ENCODE measurements at places on chromosomes 4 and X.
A peak's percentile ranks its signal among the peaks of the same experiment; 100 is the strongest.

DNA sequence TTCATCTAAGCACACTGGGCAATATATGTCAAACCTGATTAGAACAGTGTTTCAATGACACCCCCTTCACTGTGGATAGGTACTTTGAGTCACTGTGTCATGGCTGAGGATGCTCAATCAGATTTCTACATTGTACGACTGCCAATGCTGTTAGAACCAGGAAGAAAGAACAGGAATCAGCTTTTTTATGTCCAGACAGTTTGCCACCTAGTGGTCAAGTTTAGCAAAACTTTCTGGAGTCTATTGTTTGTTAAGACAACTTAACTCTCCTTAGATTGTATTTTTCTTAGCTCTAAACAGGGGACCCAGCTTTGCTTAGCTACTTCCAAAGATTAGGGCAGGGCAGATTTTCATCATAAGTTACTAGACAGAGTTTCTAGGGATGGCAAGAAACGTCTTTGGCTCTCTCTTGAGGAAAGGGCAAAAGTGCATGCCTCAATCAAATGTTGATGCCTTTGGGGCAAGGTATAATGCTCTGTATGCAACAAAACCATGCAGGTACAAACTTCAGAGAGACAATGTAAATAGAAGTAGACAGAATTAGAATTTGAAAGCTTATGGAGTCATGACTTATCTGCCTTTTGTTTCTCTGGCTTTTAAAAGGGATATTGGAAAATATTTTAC lies 40.5 kb upstream of the BMP3 start:
- DNase-seq: peak; percentile 44

DNA sequence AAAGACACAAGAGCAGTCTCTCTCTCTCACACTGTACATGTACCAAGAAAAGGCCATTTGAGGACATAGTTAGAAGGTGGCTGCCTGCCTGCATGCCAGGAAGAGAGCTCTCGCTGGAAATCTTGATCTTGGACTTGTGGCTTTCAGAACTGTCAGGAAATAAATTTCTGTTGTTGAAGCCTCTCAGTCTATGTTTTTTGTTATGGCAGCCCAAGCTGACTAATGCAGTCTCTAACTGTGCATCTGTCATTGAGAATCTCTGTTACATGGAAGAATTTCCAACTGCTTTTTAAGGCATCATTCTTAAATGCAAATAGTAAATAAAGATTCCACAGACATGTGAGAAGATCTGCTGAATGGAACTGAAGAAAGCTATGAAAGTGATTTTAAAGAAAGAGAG lies 198.3 kb downstream of the PCDH10 start:
- no peak for DNase-seq

GRCh38 chr4:5588046-5588445 lies 120.3 kb downstream of the EVC2 start:
- no peak for DNase-seq

DNA sequence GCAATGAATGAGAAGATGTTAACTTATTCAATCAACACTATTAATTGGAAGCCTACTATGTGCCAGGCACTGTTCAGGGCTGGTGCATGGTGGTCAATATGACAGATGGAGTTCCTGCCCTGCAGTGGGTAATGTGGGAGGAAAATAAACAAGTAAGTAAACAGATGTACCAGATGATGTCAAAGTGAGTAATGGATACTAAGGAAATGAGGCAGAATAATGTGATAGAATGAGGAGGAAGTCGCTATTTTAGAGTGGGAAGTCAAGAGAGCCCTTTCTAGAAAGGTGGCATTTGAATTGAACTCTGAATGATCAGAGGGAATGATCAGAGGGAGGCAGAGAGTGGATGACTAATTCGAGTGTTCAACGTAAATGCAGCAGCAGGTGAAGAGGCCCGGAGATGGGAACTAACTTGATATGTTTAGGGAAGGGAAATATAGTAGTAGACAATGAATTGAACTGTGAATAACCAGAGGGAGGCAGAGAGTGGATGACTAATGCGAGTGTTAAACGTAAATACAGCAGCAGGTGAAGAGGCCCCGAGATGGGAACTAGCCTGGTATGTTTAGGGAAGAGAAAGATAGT lies 48.3 kb downstream of the HMGB3 start:
- no peak for DNase-seq

GRCh38 chrX:95290455-95290854 lies 1394.2 kb upstream of the DIAPH2 start:
- DNase-seq: no peak

GRCh38 chr4:127291316-127291715 lies 341.4 kb upstream of the INTU start:
- no peak for DNase-seq

DNA sequence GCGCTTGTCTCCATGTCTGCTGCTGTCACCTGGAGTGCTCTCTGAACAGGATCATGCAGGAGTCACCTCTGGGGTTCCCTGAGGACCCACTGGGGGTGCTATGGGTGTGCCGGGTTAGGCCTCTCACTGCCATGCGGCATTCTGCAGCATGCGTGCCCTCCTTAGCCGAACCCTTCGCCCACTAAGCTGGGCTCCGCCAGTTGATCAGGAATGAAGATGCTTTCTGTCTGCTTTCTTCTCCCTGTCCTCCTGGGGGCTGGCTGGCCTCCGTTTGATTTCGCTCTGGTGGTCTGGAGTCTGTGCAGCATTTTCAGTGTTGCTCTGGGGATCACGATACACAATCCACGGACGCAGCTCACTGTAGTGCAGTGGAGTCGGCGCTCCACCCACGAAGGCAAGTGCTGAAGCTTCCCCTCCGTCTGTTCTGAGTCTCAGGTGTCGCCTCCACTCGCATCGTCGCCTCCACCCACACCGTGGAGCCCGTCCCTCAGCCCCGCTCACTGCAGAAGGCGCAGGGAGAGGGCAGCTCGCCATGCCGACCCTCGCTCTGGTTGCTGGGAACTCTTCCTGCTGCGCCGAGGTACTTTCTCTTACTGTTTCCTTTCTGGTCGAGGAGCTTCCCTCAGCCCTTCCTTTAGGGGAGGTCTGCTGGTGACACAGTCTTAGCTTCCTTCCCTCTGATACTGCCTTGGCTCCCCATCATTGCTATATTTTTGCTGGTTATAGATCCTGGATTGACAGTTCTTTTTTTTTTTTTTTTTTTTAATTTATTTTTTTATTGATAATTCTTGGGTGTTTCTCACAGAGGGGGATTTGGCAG lies 29.2 kb downstream of the LETM1 start:
- no peak for DNase-seq

- no peak for DNase-seq
These were observed 287.7 kb upstream of the EMCN start for GRCh38 chr4:100805538-100805937.

DNA sequence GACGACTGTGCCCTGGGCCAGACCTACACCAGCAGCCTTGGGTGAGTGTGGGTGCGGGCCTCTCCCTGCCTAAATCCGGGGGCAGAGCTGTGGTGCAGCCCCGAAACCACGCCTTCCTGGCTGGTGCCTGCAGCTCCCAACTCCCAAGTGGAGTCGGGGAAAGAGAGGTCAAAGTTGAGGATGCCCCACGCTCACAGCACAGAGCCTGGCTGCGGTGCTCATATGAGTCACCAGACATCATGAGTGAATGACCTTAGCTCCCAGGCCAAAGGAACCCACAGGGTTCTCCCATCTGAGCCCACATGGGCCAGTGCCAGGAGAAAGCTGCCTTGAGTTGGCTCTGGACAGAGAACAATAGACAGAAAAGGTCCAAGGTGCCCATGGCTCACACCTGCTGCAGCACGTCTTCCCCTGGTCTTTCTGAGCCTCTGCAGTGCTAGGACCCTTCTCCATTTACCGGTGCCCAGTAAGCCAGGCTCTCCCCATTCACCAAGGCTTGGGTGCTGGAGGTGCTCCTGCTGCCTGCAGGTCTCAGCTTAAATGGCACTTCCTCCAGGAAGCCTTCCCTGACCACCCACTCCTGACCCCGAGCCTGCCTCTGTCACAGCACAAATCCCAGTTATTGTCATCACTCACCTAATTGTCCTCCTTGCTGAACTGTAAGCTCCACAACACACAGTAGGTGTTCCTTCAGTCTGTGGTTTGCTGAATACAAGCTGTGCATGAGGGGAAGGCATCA lies 224.2 kb downstream of the AFAP1 start:
- no peak for DNase-seq

GRCh38 chr4:26692014-26692726 lies 108.3 kb downstream of the TBC1D19 start:
- no peak for DNase-seq

GRCh38 chr4:44447563-44448504 lies 775 bp downstream of the KCTD8 start:
- DNase-seq: no peak

DNA sequence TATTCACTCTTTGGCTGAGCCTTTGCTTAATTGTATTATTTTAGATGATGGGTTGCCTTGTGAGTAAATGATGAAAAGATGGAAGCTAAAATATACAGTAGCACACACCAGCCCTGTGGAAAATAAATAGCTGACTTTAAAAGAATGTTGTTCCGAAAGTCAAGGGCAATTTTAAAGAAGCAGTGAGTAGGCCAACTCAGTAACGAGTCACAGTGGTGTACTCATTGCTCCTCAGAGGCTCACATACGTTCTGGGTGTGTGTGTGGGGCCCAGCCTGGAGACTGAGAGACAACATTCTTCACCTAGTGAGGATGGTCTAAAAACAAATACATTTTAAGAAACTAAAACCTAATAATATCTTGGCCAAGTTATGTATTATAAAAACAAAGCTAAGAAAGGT lies 640.3 kb downstream of the TRIML1 start:
- DNase-seq: no peak

- DNase-seq: no peak
These were observed 29.0 kb downstream of the LRPAP1 start for GRCh38 chr4:3502941-3503936.

DNA sequence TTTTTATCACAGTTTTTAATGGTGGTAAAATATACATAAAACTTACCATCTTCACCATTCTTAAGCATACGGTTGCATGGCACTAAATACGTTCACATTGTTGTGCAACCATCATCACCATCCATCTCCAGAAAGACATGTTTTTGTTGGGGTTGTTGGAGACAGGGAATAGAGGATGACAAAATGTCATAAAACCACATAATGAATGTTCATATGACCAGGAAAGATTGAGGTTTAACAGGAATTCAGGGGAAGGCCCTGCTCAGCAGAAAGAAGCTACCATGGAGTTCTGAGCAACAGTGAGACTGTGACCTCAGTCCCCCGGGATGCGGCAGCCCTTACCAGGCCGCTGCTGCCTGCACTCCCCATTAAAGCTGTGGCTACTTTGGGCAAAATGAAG lies 63.9 kb upstream of the TRIM2 start:
- no peak for DNase-seq

- DNase-seq: no peak
These were observed 85.7 kb downstream of the TSPAN5 start for GRCh38 chr4:98572697-98573096.

GRCh38 chr4:150781191-150781590 lies 199.2 kb downstream of the MAB21L2 start:
- no peak for DNase-seq

GRCh38 chr4:17665346-17665745 lies 50.9 kb downstream of the MED28 start:
- DNase-seq: peak; percentile 28

DNA sequence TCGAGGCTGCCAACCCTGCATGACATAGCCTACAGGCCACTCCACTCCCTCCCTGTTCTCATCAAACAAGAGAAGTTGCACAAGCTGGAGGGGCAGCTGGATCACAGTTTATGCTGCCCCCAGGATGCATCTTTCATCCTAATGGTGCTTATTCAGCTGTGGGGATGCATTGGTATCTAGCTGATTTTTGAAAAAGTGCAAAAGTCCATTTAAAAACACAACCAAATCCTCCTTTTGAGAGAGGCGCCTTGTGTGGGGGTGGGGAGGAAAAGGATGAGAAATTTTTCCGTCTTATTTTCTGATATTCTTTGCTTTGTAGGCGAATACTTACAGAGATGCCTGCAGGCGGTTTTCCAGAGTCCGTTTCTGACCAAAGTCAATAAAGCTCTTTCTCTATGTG lies 276.4 kb upstream of the BOD1L1 start:
- no peak for DNase-seq

DNA sequence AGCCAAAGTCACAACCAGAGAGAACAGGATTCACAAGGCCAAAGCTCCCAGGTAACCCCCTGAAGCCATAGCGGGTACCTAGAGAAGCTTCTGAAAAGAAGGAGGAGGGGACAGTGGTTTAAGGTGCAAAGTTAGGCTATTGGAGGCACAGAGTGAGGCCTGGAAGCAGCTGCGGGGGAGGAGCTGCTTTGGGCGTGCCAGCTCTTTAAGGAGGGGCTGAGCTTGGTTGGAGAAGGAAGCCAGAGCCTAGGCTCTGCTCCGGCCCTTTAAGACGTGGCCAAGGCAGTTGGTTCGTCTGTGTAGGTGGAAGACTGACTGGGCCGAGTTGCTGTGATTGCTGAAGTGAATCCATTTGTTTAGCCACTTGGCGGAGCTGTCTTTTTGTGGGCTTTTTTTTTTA lies 1.5 kb downstream of the KLF8 start:
- DNase-seq: no peak

DNA sequence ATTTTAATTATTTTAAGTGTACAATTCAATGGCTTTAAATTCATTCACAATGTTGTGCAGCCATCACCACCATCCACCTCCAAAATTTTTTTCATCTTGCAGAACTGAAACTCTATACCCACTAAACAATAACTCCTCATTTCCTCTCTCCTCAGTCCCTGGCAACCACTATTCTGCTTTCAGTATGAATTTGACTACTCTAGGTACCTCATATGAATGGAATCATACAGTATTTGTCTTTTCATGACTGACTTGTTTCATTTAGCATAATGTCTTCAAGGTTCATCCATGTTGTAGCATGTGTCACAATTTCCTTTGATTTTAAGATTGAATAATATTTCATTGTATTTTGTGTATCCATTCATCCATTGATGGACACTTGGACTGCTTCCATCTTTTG lies 46.9 kb downstream of the KIF4A start:
- no peak for DNase-seq

DNA sequence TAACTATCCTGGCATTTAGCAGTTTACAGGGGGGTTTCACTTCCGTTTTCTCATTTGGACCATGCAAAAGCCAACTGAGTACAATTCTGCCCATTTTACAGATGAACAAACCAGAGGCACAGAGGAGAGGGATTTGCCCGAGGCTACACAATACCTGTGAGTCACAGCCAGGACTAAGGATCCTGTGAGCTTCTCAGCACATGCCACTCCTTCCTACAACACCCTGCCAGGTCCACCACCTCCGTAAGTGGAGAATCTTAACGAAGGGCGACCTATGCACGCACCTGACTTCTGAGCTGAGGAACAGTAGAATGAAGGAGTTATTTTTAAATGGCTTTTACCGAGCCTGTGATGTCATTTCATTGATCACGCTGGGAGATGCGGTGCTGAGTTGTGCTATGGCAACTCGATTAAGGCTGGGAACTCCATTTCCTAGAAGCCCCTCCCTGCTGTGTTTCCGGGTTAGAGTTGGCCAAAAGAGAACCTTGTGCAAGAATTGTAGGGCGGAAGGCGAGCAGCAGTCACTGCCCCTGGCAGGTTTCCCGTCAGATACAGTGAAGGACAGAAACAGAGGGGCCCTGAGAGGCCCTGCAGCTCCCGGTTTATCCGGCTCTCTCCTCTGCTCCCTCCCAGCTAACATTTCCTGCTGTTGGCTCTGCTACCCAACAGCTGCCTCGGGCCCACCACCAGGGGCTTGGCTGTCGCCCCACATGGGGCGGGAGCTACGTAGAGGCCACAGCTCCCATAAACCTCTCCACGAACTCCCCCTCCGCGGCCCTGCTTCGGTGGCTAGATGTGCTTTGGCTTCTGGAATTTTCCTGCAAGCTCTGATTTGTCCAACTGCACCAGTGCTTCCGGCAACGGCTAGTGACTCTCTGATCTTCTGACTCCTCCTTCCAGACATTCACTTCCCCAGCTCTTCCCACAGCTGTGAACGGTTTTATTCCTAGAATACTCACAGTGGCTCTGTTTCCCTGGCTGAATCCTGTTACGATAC lies 75.1 kb upstream of the USP9X start:
- DNase-seq: peak; percentile 83

- no peak for DNase-seq
These were observed 4.7 kb downstream of the SFRP2 start for GRCh38 chr4:153784166-153784699.
